ENCODE measurements at places on chromosomes 12 and 14. TPM values are rescaled to one million over a fixed set of nuclear protein-coding genes. Genes with fewer than 3 reads are reported as not detected.

GARIN6 gene
- not detected for total RNA-seq

GRCh38 chr12:52861511-52861910 is 12.7 kb upstream of the KRT78 start:
- DNase-seq = no peak

GRCh38 chr12:25745281-25745680 is 192.2 kb upstream of the LMNTD1 start:
- no peak for DNase-seq

GRCh38 chr14:50312734-50313054 is 570 bp downstream of the DMAC2L start:
- DNase-seq = no peak

DNA sequence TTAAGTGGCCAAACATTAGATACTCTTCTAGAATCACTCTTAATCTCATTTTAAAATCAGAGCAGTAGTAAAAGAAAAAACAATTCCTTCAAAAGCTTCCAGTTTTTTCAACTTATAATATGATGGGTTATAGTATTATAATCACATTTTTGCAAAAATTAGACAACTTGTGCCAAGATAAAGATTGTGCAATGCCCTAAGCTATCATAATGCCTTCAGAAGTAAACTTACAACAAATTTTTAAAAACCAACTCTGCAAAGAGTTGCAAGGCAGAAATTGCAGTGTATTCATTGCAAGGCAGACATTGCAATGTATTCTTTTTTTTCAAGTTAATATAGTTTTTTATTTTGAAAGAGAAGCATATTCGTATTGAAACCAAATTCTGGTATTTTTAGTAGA is 47.2 kb upstream of the KITLG start:
- no peak for DNase-seq

- DNase-seq = no peak
These were observed 36.5 kb downstream of the WIF1 start for GRCh38 chr12:65084579-65084978.

A2M gene
- total RNA-seq = 0.95 TPM

DNA sequence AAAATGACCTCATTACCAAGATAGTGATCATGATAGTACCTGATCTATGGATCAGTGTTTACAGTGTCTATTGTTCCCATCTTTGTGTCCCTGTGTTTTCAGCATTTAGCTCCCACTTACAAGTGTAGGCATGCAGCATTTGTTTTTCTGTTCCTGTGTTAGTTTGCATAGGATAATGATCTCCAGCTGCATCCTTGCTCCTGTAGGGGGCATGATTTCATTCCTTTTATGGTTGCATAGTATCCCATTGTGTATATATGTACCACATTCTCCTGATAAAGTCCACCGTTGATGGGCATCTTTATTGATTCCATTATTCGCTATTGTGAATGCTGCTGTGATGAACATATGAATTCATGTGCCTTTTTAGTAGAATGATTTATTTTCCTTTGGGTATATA is 215.4 kb upstream of the NAV3 start:
- peak; percentile 22 for DNase-seq

DNA sequence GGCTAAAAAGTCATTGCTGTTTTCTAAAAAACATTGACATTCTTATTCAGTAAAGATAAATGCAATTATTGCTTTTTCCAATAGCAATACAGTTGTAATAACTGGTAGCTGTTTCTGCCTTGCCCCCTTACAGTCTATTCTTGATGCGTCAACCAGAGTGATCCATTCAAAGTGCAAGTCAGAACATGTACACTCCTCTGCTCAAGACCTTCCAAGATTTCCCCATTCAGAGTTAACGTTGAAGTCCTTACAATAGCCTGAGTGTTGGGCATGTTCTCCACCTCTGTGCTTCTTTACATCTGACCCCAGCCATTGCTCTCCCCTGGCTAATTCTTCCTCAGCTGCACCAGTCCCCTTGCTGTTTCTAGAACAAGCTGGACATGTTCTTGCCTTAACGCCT is 24.3 kb downstream of the VRK1 start:
- no peak for DNase-seq

DNA sequence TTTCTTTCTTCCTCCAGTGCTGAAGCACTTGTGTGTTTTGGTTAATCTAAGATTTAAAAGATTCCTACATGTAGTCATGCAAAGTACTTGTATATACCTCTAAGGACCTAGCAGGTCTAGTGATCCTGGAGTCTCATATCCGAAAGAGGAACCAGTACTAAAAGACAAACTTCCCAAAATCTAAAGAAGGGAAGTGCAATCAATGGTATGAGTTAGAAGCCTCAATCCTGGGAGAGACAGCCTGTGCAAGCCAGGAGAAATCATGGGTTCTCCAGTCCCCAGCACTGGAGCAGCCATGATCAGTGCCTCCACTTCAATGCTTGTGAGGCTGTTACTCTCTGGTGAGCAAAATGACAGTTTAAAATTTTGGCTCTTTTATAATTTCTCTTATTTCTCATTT is 277.4 kb downstream of the DAD1 start:
- no peak for DNase-seq

NTF3 gene
- 12.7 TPM for total RNA-seq

DNA sequence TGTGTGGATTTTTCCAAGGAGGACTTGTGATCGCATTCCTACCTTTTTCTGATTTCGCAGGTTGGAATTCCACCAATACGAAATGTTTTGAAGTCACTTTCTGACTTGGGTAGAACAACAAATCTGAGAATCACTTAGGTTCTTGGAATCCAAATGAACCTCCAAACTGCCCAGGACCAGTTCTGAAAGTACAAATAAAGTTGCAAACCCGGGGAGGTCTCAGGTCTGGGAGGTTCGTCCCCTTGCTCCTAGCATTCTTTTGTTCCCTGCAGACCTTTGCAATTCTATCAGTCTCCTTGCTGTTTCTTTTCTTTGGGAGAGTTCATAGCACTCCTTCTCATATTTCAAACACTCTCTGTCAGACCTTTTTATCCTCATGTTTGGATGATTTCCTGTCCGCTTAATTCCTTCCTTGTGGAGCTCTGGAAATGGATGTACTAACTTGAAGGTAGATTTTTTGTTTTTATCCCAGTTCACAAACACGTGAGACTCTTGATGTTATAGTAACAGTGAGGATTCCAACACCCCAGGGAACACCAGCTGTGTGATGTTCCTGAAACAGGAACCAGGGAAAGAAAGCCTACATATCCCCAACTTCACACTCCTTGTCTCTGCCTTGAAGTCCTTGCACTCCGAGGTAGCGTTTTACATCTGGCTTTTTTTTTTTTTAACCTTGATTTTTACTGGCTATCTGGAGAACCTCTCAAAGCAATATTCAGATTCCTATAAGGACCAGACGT is 70.6 kb downstream of the TMEM132C start:
- DNase-seq = no peak

- DNase-seq = peak; percentile 3
These were observed 755.8 kb upstream of the FBXO33 start for GRCh38 chr14:40188006-40188405.

OASL gene
- 29.6 TPM for total RNA-seq

DNA sequence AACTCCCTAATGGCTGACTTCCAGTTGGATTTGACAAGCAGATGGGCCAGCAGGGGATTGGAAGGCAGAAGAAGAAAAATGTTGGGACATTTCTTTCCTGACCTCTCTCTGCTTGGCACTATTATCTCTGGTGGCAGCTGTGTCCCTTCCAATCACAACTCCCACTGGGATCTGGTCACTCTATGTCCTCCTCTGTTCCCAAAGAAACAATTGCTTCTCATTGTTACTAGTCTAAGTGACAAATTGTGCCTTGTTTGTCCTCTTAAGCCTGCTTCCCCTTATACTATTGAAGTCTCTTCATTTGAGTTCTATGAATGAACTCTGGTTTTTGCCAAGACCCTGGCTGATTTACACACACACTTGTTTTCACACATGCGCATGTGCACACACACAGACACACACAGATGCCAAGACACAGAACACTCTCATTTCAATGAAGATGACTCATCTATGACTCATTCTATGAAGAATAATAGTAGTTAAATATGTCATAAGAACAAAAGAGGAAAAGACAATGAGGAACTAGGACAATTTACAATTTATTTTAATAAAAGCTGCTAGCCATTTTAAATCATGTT is 83.0 kb upstream of the FAR2 start:
- DNase-seq = no peak

ESRRB gene
- 0.27 TPM for total RNA-seq

DNA sequence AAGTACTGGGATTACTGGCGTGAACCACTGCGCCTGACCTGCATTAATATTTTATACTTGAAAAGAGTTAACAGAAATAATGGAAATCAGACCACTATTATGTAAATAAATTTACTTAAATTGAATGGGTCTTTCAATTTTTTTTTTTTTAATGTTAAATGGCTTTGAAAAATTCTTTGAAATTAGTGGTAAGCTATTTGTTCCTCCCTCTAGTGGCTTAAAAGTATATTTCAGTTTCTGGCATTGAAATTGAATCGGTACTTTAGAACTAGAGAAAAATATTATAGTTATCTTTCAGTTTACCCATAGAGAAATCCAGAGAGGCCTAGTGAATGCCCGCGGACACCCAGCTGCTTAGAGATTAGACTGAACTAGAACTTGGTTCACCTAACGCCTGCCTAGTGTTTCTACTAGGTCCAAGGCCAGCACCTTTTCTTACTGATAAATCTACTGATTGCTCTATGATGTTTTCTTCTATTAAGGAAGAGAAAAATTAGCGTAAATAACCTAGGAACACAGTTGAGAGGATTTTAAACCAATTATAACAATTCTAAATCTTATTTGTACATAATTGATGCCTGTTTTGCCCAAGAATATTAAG is 106.5 kb downstream of the EML1 start:
- DNase-seq = no peak

GRCh38 chr14:74978416-74978947 is 23.1 kb upstream of the PGF start:
- peak; percentile 68 for DNase-seq

DNA sequence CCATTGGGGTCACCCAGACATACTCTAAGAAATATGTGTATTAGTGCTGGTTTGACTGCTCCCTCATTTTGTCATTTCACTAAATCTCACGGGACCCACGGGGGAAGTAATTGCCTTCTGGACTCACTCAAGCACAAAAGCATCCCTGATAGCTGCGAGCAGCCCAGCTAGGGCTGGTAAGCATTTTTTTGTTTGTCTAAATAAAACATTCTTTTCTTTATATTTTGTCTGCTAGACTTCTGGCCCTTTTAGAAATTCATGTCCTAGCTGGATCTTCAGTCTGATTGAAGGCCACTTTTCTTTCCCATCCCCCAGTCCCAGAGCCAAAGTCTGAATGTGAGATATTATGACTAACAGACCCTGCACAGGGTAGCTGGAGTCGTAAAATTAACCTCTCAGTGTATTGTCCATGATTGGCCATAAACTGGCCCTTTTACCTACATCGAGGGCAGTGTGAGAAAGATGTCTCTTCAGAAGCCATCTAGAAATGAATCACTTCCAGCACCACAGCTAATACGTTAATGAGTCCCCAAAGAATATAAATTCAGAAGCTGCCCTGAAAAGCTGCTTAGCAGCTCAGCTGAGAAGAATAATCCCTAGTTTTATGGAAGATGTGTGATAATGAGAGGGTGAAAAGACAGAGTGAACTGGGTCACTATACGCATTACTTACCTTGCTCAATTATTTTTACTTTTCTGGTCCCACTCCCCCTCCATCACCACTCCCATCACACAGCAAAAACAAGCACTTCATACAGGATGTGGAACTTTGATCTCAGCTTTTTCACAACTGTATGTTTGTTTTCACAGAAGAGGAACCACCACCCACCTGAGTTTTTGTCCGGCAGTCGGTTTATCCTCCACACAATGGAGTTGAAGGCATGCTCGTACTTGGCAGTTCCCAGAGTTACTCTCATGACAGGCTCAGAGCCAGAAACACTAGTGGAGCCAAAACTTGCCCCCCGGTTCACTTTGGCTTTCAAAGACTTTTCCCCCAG is 55.6 kb upstream of the GTF2A1 start:
- DNase-seq = no peak

DNA sequence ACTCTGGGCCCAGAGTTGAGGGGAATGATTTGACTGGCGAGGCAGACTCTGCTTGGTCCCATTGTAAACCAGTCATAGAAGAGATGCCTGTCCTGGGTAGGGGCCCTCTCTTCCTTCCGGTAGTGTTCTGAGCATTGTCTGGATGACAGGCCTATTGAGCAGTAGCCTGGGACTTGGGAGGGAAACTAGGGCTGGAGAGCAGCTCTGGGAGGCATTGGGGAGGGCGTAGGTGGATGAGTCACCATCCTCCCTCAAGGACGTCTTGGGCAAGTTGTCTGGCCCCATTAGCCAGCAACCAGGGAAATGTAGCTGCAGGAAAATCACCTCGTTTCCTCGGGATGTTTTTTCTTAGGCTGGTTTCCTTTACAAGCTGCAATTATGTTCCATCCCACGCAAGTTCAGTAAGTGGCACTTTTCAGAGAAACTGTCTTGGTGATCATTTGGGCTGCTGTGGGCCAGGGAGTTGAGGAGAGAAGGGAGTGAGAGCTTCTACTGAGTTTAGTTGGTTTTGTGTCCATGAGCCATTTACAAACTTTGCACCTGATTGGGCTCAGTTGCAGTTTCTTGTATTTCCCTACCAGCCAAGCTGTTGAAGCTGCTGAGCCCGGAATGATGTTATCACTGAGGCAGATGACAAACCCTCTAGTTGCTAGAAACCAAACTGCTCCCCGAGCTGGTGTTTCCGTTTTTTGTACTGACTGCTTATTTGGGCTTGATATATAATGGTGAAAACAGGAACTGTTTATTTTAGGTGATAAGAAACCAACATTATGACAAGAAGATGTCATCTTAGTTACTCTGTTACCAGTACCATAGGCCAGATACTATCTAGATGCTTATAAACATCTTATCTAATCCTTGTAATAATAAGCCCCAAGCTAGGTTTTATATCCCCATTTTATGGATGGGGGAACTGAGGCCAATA is 147.6 kb downstream of the CHST11 start:
- DNase-seq = peak; percentile 98

GRCh38 chr14:24399999-24400718 is 1.4 kb downstream of the NYNRIN start:
- DNase-seq = no peak

GRCh38 chr14:90508536-90509254 is 111.9 kb downstream of the CALM1 start:
- no peak for DNase-seq

DNA sequence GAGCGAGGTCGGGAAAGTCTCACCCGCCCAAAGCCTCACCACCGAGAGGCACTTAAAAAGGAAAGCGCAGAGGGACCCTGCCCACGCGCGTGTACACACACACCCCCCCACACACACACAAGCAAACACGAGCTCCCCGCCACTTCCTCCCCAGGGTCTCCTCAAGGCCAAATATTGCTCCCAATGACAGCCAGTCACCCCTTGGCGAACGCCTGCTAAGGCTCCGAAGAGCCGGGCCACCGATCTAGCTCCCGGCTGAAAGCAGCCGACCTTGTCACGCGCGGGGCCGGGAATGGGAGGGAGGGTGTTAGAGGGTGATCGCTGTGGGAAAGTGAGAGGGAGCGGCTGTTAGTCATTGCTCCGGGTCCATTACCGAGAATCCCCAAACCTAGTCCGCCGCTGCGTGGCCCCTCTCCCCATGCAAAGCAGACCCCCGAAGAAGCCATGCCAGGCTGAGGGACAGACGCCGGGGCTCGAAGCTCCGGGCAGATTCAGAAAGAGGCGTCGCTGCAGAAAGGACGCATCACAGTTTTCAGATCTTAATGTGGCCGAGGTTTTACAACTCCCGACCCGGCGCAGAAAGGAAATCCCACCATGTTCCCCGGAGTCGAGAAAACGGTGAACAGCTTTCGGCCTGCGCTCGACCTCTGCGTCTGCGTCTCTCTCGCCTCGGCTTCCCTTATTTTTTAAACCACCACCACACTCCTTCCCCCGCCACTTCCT is 2.6 kb downstream of the BMP4 start:
- peak; percentile 71 for DNase-seq

- DNase-seq = peak; percentile 58
These were observed 1264.0 kb downstream of the TMEM121 start for GRCh38 chr14:106790189-106791036.

GRCh38 chr12:2276288-2277033 is 223.7 kb downstream of the CACNA1C start:
- no peak for DNase-seq

Measured in Daoy (cell line).